ENCODE measurements at places on chromosomes 12 and 14.
A peak's percentile ranks its signal among the peaks of the same experiment; 100 is the strongest.

- H3K4me3 ChIP-seq = no peak overlapping the region
- no peaks in the 10 kb centered on the region for H3K36me3 ChIP-seq
- no peak overlapping the region for H3K27ac ChIP-seq
Observed at GRCh38 chr12:104232609-104233280, 17.2 kb downstream of the TXNRD1 start.

- peaks cover 77% of the 10 kb centered on the region for H3K36me3 ChIP-seq
- H3K4me3 ChIP-seq = no peak overlapping the region
- no peaks in the 10 kb centered on the region for H3K27me3 ChIP-seq
- DNase-seq = no peak
- H3K4me1 ChIP-seq = peaks cover 79% of the 10 kb centered on the region
Observed at GRCh38 chr12:31970199-31970598, 11.0 kb downstream of the RESF1 start.

GRCh38 chr12:2215709-2216560, 163.1 kb downstream of the CACNA1C start:
- H3K4me3 ChIP-seq = no peak overlapping the region
- no peaks in the 10 kb centered on the region for H3K36me3 ChIP-seq
- no peak for DNase-seq
- H3K27ac ChIP-seq = no peak overlapping the region
- no peaks in the 10 kb centered on the region for H3K4me1 ChIP-seq
- H3K27me3 ChIP-seq = peaks cover 68% of the 10 kb centered on the region

- DNase-seq = peak; percentile 17
- H3K27ac ChIP-seq = no peak overlapping the region
- H3K4me1 ChIP-seq = peaks cover 5% of the 10 kb centered on the region
- peaks cover 3% of the 10 kb centered on the region for H3K36me3 ChIP-seq
- no peaks in the 10 kb centered on the region for H3K27me3 ChIP-seq
- no peak overlapping the region for H3K4me3 ChIP-seq
Observed at GRCh38 chr12:7645395-7646177, 20.1 kb downstream of the APOBEC1 start.

DNA sequence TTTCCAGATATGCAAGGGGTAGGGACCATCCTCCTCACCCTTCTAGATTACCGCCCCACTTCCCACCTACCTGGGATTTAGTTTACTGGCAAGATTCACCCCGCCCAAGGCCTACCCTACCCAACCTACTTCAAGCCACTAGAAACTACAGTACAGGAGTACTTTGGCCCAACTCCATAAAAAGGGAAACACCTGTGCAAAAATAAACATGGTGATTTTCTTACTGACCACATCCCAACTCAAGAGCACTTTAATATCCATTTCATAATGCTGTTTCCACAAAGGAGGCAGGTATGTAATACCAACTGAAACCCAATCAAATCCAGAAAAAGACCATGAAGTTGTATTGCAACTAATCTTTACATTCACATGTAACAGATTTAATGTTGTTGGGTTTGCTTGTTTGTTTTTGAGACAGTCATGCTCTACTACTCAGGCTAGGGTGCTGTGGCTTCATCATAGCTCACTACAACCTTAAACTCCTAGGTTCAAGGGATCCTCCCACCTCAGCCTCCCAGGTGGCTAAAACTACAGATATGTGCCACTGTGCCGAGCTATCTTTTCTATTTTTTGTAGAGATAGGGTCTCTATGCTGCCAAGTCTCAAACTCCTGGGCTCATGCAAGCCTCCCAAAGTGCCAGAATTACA, 41.7 kb upstream of the RAP1B start:
- H3K27ac ChIP-seq = no peak overlapping the region
- no peak overlapping the region for H3K4me3 ChIP-seq
- no peaks in the 10 kb centered on the region for H3K36me3 ChIP-seq
- DNase-seq = no peak
- H3K4me1 ChIP-seq = peaks cover 12% of the 10 kb centered on the region

GRCh38 chr14:89373185-89373584, 43.8 kb downstream of the FOXN3 start:
- peak overlapping the region; percentile 52 for H3K4me3 ChIP-seq
- H3K27ac ChIP-seq = peak overlapping the region; percentile 83
- peaks cover 2% of the 10 kb centered on the region for H3K36me3 ChIP-seq
- no peaks in the 10 kb centered on the region for H3K27me3 ChIP-seq

- H3K4me3 ChIP-seq = no peak overlapping the region
- H3K27ac ChIP-seq = peak overlapping the region; percentile 44
- H3K4me1 ChIP-seq = peaks cover 6% of the 10 kb centered on the region
- no peak for DNase-seq
- H3K27me3 ChIP-seq = no peaks in the 10 kb centered on the region
- H3K36me3 ChIP-seq = peaks cover 2% of the 10 kb centered on the region
Observed at GRCh38 chr14:93274055-93274806, 58.6 kb downstream of the BTBD7 start.

DNA sequence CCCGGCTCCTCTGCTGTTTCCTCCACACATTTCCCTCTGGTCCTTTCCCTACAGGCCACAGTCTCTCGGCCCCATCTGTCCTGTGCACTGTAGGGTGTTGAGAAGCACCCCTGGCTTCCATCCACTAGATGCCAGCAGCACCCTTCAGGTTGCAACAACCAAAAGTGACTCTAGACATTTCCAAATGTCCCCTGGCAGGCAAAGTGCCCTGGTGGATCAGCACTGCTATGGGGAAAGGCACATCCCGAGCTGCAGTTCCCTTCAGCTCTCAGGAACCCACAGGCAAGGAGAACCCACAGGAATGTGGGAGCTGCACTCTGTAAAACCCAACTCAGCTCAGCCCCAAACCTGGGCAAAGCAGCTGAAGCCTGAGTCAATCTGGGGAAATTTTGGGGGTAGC, 77.0 kb downstream of the RBM19 start:
- peaks cover 11% of the 10 kb centered on the region for H3K4me1 ChIP-seq
- H3K4me3 ChIP-seq = no peak overlapping the region
- no peak for DNase-seq
- no peak overlapping the region for H3K27ac ChIP-seq

- H3K36me3 ChIP-seq = peaks cover 2% of the 10 kb centered on the region
- H3K27ac ChIP-seq = no peak overlapping the region
- no peak for DNase-seq
- H3K27me3 ChIP-seq = peaks cover 6% of the 10 kb centered on the region
- no peak overlapping the region for H3K4me3 ChIP-seq
Observed at GRCh38 chr12:79993106-79993862, 58.4 kb upstream of the PPP1R12A start.

GRCh38 chr12:27361372-27361771, 28.7 kb downstream of the BMAL2 start:
- no peaks in the 10 kb centered on the region for H3K4me1 ChIP-seq
- no peaks in the 10 kb centered on the region for H3K27me3 ChIP-seq
- H3K27ac ChIP-seq = no peak overlapping the region
- peaks cover 3% of the 10 kb centered on the region for H3K36me3 ChIP-seq
- H3K4me3 ChIP-seq = no peak overlapping the region

DNA sequence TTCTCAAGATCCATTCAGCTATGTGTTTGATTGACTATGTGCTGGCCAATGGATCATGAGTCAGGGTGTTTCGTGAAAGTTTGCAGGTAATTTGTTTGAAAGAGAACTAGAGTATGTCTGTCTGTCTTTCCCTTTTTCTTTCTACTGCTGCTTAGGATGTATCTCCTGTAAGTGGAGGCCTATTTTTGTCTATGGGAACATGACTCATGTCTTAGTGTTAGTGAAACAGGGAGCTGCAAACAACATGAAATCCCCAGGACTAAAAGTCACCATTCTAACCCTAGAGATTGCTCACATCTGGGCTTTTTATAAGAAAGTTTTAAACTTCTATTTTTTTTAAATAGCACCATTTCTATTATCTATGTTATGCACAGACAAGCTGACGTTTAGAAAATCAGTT, 333.0 kb downstream of the CCER1 start:
- no peak overlapping the region for H3K27ac ChIP-seq
- no peaks in the 10 kb centered on the region for H3K4me1 ChIP-seq
- DNase-seq = no peak
- peaks cover 3% of the 10 kb centered on the region for H3K36me3 ChIP-seq

GRCh38 chr14:56514663-56515371, 64.8 kb upstream of the TMEM260 start:
- peaks cover 66% of the 10 kb centered on the region for H3K27me3 ChIP-seq
- no peak overlapping the region for H3K4me3 ChIP-seq

DNA sequence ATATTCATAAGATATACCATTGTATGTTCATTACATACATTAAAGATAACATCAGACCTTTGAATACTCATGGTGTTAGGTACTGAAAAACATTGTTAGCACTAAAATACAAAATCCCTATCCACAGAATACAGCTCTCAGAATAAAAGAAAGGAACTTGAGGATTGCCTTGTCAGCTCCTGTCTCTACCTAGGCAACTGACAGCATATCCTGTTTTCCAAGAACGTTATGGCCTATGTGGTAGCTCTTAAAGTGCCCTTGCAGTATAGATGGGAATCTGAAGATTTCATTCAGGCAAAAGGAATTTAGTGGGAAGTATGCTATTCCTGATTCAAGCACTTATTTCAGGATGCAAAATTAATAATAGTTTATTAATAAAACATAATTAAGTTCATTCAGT, 1.8 kb upstream of the PPP1R12A start:
- no peak overlapping the region for H3K27ac ChIP-seq
- no peaks in the 10 kb centered on the region for H3K27me3 ChIP-seq
- peaks cover 22% of the 10 kb centered on the region for H3K4me1 ChIP-seq
- peaks cover 21% of the 10 kb centered on the region for H3K36me3 ChIP-seq

- DNase-seq = no peak
- H3K27me3 ChIP-seq = no peaks in the 10 kb centered on the region
- no peaks in the 10 kb centered on the region for H3K36me3 ChIP-seq
- no peaks in the 10 kb centered on the region for H3K4me1 ChIP-seq
- H3K27ac ChIP-seq = no peak overlapping the region
Observed at GRCh38 chr12:33724867-33725266, 285.2 kb upstream of the SYT10 start.

- H3K4me3 ChIP-seq = no peak overlapping the region
- peaks cover 3% of the 10 kb centered on the region for H3K36me3 ChIP-seq
- H3K4me1 ChIP-seq = peaks cover 42% of the 10 kb centered on the region
- DNase-seq = no peak
- peak overlapping the region; percentile 50 for H3K27ac ChIP-seq
Observed at GRCh38 chr14:96806836-96807235, 9.7 kb downstream of the VRK1 start.

- DNase-seq = no peak
- H3K27ac ChIP-seq = no peak overlapping the region
- H3K27me3 ChIP-seq = peaks cover 35% of the 10 kb centered on the region
- no peak overlapping the region for H3K4me3 ChIP-seq
Observed at GRCh38 chr12:14612898-14613445, 45.3 kb upstream of the PLBD1 start.

DNA sequence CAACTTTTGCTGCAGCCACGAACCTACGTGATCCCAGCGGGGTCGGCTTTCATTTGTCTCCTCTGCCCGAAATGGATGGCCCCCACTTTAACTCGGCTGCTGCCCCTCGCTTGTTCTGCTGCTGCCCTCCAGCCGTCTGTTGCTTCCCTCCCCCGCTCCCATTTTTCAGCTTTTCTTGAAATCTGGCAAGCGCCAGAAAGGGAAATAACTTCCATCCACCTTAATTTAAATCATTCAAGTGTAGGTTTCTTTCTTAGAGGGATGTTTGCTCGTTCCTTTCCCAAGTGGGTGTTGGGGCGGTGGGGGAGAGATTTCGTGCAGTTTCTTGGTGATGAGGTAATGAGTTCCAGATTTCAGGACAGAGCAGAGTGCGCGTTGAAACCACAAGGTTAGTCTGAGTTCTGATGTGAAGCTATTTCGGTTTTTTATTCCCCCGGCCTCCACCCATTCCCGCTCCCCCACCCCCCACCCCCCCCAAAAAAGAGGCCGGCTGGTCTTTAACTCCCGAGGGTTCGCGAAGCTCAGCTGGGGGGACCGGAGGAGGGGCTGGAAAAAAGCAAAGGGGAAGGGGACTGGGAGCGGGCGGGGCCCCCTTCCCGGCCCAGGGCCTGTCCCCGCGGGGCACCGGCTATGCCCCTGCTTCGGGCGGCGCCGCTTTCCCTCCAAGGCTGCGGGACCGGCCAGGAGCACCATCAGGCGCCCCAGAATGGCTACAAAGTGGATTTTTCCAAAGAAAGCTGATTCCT, 2.2 kb upstream of the ZFP36L1 start:
- peak overlapping the region; percentile 95 for H3K4me3 ChIP-seq
- DNase-seq = no peak
- no peaks in the 10 kb centered on the region for H3K27me3 ChIP-seq
- H3K27ac ChIP-seq = peak overlapping the region; percentile 100
- peaks cover 35% of the 10 kb centered on the region for H3K4me1 ChIP-seq

GRCh38 chr12:106879612-106880011, 76.1 kb upstream of the TMEM263 start:
- H3K27me3 ChIP-seq = no peaks in the 10 kb centered on the region
- H3K4me1 ChIP-seq = no peaks in the 10 kb centered on the region

GRCh38 chr12:6927379-6928021, at the start of gene ATN1:
Gene ATN1 (plus strand): TSS chr12:6927959. CDS start chr12:6934002, 6,043 bp downstream.
- H3K4me3 ChIP-seq = peak within 1 kb of the TSS; percentile 85
- no peak for DNase-seq
- H3K27ac ChIP-seq = peak within 1 kb of the TSS; percentile 90
- H3K4me1 ChIP-seq = peaks cover 26% of the 10 kb centered on the region

GRCh38 chr12:58615576-58615975, 304.7 kb downstream of the LRIG3 start:
- no peak overlapping the region for H3K27ac ChIP-seq
- no peaks in the 10 kb centered on the region for H3K36me3 ChIP-seq
- DNase-seq = no peak
- no peak overlapping the region for H3K4me3 ChIP-seq
- no peaks in the 10 kb centered on the region for H3K27me3 ChIP-seq
- no peaks in the 10 kb centered on the region for H3K4me1 ChIP-seq

DNA sequence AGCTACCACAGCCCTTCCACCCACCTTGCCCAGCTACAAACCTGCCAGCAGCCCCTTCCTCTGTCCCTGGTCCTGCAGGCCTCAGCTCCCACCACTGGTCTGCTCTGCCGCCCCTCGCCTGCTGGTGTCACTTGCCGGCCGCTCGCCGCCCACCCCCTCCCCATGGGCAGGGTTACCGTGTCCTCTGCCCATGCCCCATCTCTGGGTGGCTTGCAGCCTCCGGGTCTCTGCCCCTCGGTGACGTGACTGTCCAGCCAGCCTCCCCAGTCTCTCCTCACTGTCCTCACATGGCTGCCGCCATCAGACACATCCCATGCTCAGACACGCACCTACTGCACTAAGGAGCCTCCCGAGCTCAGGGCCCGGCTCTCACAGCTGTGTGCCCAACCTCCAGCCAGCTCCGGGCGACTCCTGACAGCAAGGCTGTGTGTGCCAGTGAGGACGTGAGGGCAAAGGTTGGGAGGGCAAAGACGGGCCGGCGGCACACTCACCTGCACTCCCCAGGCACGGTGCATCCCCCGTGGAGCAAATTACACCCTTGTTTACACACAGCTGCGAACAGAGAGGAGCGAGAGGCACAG, 13.4 kb downstream of the JAG2 start:
- no peaks in the 10 kb centered on the region for H3K36me3 ChIP-seq
- DNase-seq = no peak
- no peak overlapping the region for H3K4me3 ChIP-seq
- H3K27me3 ChIP-seq = no peaks in the 10 kb centered on the region
- H3K4me1 ChIP-seq = no peaks in the 10 kb centered on the region

Measured in effector memory CD8-positive, alpha-beta T cell (primary cell).